ENCODE measurements at places on chromosomes 16 and 17.
A peak's percentile ranks its signal among the peaks of the same experiment; 100 is the strongest.

- DNase-seq = no peak
Observed at GRCh38 chr17:79053251-79053925, 21.2 kb upstream of the ENGASE start.

GRCh38 chr17:16820979-16821543 lies 131.0 kb downstream of the CCDC144A start:
- no peak for DNase-seq

GRCh38 chr17:50689251-50689650 lies 18.5 kb downstream of the ANKRD40 start:
- no peak for DNase-seq

DNA sequence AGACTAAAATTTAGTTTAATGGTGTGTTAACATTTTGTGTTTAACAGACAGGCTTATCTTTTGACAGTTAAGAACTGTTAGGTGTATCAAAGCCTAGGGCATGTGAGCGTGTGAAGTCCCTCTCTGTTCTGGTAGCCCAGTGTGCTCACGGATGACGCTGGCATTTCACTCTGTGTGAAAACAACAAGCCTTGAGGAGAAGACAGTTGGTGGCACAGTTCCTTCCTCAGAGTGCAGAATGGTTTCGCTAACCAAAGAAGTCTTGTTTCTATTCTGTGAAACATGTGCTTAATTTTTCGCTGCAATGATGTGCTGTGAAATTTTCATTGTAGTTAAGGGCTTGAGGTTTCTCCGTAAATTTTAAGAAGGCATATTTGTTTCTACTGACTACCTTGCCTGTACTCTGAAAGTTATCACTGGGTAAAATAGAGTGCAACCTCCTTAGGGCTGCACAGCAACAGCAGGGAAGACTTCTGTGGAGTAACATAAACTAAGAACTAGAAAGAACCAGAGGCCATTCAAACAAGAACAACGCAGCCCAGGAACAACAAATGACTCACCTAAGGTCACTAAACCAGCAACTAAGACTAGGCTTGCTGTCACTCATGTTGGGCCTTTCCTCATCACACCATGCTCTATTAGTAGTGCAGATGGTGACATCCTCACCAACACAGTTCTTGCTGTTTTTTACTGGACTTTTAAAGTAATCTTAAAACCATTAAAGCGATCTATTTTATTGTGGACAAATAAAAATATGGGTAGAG lies 33.4 kb downstream of the BRD7 start:
- DNase-seq = peak; percentile 45

DNA sequence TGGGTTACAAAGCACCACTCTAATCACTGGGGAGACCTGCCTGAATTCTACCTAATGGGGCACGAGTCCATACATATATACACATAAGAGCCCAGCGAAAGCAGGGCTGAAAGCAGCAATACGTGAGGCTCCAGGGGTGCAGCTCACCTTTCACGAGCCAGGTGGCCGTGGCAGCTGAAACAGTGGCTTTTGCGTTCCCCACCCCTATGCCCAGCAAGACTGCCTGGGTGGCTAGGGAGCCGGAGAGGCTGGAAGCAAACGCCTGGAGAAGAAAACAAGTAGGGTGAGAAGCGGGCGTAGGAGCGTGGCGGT lies 618 bp downstream of the RUSF1 start:
- DNase-seq = no peak

DNA sequence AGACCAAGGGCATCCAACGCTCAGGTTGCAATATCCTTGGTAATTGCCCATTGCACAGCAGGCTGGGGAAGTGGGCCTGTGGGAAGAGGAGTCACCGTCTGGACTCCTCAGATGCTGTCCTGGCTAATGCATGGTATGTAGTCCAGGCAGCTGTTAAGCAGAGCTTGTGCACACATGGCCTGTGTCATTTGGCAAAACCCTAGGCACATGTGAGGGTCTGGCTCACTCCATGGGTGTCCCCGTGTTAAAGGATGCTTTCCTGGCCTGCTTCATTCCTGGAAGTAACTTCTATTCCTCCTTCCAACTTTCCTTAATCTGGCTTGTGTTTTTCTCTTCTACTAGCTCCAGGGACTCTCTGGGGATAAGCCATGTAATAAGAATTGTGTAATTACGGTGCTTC lies 378.0 kb upstream of the CA10 start:
- DNase-seq = no peak

DNA sequence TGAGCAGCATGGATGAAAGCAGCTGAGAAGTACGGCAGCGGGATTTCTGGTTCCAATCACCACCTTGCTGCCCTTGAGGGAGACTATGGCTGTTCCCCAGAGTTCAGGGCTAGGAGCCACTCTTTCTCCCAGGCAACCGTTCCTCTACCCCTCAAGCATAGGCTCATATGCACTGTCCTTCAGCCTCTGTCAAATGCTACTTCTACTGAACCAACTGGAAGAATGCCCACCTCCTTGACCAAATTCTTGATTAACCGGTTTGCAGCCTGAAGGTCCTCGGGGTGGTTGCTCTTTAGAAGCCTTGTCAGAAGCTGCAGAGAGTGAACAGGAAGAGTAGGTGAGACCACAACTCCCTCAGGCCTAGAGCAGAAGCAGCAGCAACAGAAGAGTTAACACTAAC lies 23.8 kb downstream of the GGA2 start:
- DNase-seq = no peak

DNA sequence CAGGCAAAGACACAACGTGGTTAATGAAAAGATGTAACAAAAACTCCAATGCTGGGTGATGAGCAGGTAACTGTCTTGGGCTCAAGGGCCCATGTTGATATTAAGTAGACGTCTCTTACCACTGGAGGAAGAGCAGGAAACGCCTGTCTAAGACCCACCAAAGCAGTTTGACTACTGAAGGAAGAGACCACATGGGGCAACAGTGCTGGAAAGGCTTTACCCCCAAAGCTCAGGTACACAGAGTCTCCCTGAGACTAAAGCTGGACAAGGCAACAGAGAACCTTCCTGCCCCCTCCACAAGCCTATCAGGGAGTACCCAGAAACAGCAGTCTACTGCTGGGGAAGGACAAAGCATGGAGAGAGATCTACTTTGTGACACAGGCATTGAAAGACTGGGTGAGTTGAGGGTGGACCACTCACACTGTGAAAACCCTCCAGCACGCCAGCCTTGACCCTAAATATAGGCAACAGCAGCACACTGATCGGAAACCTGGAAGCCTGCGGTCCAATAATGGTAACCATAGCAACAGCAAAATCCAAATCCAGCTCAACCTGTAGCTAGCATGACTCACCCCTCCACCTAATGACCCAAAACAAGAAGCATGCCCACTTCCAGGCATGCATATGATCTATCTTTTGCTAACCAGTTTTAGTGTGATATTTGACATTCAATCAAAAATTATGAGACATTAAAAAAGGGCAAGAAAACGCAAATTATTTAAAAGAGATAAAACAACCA lies 270.5 kb upstream of the SDK2 start:
- DNase-seq = no peak

DNA sequence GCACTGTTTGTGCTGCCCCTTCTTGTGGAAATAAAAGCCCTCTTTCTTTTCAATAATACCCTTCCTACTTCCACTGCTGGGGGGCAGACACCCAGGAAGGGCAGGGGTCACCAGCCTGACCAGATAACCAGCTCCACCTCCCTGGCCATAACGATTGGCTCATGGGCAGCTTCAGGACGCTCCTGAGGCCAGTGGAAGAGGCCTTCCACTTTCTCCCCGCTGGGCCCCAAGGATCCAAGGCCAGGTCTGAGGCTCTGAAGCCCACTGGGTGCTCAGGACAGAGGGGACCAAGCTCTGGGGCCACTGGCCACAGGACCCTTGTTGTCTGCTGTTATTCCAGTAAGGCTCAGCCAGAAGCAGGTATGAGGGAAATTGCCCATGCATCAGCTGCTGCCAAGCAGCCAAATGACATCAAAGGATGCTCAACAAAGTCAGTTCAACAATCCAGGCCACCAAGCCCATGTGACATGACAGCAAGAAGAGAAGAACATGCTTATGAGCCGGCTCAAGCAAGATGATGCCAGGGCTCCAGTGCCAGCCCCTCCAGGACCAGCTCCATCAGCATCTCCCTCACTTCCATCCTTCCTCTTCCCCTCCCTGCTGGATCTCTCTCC lies 238.8 kb downstream of the ZNF423 start:
- no peak for DNase-seq

DNA sequence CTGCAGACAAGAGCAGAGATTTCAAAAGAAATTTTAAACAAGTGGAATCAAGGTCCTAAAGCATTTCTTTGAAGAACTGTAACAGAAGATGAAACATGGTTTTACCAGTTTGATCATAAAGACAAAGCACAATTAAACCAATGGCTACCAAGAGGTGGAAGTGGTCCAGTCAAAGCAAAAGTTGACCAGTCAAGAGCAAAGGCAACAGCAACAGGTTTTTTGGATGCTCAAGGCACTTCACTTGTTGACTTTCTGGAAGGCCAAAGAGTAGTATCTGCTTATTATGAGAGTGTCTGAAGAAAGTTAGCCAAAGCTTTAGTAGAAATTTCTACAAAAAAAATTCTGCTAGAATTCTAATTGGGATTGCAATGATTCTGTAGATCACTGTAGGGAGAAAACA lies 5.3 kb downstream of the DDX52 start:
- no peak for DNase-seq

DNA sequence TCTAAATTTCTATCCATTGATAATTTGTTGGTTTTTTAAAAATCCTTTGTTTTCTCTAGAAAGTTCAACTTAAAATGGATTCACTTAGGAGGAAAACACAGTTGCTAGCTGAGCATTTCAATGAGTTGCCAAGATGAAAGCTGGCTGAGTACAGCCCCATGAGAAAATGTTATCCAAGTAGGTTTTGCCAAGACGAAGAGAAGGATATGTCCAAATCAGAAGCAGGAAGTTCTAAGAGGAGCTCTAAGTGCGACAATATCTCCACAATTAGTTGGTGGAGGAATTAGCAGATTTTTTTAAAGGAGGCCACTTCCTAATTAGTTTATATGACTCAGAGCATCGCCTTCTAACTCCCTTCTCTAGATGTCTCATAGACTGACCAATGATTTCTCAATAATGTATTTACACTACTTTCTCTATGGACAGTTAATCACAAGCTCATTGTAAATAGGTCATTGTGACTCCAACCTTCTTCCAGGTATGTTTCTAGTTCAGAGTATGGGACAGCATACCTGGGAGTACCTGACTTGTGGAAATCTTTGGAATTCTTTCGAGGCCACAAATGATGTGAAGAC lies 873.3 kb upstream of the SOX9 start:
- no peak for DNase-seq

DNA sequence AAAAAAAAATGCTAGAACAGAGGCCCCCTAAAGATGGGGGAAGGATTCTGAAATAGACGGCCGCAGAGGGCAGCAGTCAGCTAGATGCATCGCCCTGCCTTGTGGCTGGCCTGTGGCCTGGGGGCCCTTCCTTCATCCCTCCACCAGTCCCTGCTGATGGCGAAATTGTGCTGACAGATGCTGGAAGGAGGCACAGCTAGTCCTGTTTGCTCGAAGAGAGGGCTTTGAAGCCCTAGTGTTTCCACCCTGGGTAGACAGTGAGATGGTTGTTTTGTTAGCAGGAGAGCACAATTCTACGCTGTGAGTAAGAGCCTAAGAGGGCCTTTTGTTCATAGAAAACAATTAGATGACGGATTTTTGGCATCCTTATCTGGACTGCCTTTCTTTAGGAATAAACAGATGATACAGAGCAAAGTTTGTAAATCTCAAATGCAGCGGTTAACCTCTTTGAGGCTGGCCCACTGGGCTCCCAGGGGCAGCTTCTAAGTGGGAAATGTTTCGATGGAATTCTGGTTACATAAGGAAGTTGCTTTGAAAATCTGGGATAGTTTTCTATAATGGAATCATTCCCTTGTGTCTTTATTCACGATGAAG lies 23.0 kb downstream of the VPS35L start:
- DNase-seq = no peak

GRCh38 chr16:228151-228851 lies 948 bp downstream of the LUC7L start:
- DNase-seq = no peak

- DNase-seq = no peak
Observed at GRCh38 chr17:70288540-70289290, 119.4 kb downstream of the KCNJ2 start.

- no peak for DNase-seq
Observed at GRCh38 chr17:47731396-47731795, 1.6 kb upstream of the TBX21 start.

- no peak for DNase-seq
Observed at GRCh38 chr17:8391711-8392110, 5.9 kb downstream of the RNF222 start.

DNA sequence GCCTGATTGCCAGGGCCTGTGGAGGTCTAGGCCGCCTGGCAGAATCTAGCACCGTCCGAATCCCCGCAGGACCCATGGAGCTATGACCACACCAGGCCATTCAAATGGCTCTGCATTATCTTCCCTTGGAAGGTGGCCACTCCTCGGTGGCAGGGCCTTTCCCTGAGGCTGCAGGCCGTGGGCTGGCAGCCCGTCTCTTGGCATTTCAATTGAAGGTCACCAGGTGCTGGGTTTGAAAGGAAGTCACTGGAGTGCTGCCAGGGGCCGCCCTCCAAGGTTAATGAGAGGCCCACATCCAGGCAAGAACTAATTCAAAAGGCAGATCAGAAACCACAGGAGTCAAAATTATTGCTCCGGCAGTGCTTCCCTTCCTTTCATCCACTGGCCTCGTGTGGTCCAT lies 27.7 kb upstream of the CACNG5 start:
- no peak for DNase-seq

DNA sequence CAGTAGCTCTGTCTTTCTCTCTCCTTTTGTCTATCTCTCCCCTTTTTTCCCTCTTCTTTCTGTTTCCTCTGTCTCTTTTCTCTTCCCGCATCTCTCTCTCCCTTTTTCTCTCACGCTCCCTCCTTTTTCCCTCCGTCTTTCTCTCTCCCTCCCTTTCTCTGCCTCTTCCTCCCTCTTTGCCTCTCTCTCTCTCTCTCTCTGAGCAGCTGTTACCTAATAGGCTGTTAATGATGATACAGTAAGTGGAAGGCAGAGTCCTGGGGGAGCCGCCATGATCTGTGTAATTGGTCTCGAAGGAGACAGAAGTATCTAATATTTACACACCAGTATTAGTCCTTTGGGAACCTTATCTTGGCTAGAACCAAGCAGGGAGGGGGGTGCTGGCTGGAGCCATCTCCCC lies 136.1 kb upstream of the CIBAR2 start:
- no peak for DNase-seq

DNA sequence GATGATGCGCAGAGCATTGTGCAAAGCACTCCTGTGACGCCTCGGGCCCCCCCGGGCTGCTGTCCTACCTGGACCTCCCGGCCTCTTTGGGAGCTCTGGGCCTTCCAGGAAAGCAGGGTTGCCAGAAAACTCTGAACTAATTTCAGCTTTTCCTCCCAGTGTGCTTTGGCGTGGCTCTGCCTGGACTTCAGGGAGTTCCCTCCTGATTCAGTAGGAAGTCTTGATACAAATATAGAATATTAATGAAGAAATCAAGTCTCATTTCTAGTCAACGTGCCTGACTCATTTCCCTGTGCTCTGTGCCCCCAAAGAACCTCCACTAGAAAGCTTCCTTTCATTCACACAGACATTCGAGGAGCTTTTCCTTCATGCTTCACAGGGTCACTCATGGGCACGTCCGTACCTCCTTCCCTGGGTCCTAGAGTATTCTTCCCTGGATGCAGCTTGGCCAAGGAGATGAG lies 84.0 kb upstream of the NOL11 start:
- no peak for DNase-seq

Data from CD8-positive, alpha-beta memory T cell (primary cell).